ENCODE measurements at places on chromosomes 7 and 10. TPM values are rescaled to one million over a fixed set of nuclear protein-coding genes. Genes with fewer than 3 reads are reported as not detected.

Gene CYP3A4
- total RNA-seq = not detected

Gene GNGT1
- not detected for total RNA-seq

Gene CLDN15
- total RNA-seq = 8.7 TPM

Gene PRPS1L1
- total RNA-seq = not detected

DNA sequence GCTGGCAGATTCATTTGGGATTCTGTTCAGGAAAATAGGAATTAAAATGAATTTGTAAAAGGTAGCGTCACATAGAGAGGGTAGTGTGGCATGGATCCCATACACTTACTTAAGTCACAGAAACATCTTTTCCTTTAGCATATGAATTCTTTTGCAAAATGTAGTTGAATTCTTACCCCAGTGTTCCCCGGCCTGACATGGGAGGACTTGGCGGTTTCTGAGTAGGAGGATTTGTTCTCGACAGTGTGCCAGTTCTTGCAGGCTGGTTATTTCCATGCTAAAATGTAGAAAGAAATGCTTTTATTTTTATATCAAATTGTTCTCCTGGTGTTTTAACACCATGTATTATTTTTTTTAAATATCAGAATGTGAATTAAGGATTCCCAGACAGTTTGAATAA, 72.6 kb downstream of the PDSS1 start:
- H3K27me3 ChIP-seq = no peaks in the 10 kb centered on the region
- no peak overlapping the region for H3K27ac ChIP-seq
- no peak for DNase-seq
- no peaks in the 10 kb centered on the region for H3K36me3 ChIP-seq
- H3K4me3 ChIP-seq = no peak overlapping the region

DNA sequence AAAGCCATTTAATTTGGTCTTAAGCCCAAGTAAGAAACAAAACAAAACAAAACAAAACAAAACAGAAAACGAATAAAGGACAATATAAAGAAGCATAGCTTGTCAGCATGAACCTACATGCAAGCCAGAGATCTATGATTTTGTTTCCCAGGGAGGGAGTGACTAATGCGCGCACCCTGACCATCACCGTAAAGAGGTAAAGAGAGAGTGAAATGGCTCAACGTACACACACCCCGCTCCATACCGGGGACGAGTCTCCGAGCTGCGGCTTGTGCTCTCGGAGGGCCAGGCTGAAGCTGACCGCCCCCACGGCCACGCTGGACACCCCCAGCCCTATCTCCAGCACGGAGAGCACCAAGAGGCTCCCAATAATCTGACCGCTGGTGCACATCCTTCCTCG, 1.1 kb downstream of the TMEM196 start:
- no peak for DNase-seq
- no peaks in the 10 kb centered on the region for H3K27me3 ChIP-seq
- H3K4me1 ChIP-seq = peaks cover 13% of the 10 kb centered on the region
- H3K4me3 ChIP-seq = peak overlapping the region; percentile 57
- no peaks in the 10 kb centered on the region for H3K36me3 ChIP-seq

GRCh38 chr10:69446650-69447151, 4.6 kb upstream of the TSPAN15 start:
- DNase-seq = peak; percentile 82
- H3K36me3 ChIP-seq = no peaks in the 10 kb centered on the region

- H3K27me3 ChIP-seq = peaks cover 3% of the 10 kb centered on the region
- H3K27ac ChIP-seq = no peak overlapping the region
- H3K4me3 ChIP-seq = no peak overlapping the region
- DNase-seq = no peak
- H3K4me1 ChIP-seq = no peaks in the 10 kb centered on the region
Observed at GRCh38 chr10:71440506-71441035, 43.9 kb downstream of the CDH23 start.

GRCh38 chr10:99941942-99942820, 67.6 kb downstream of the DNMBP start:
- H3K27me3 ChIP-seq = no peaks in the 10 kb centered on the region
- H3K4me3 ChIP-seq = no peak overlapping the region
- H3K4me1 ChIP-seq = peaks cover 52% of the 10 kb centered on the region
- DNase-seq = peak; percentile 97
- H3K27ac ChIP-seq = peak overlapping the region; percentile 43
- H3K36me3 ChIP-seq = peaks cover 4% of the 10 kb centered on the region

- no peak for DNase-seq
- no peak overlapping the region for H3K4me3 ChIP-seq
- H3K4me1 ChIP-seq = no peaks in the 10 kb centered on the region
- H3K27ac ChIP-seq = no peak overlapping the region
- no peaks in the 10 kb centered on the region for H3K36me3 ChIP-seq
Observed at GRCh38 chr10:124619802-124620490, 124.2 kb downstream of the FAM53B start.

- no peak overlapping the region for H3K27ac ChIP-seq
- H3K36me3 ChIP-seq = no peaks in the 10 kb centered on the region
- H3K27me3 ChIP-seq = peaks cover 9% of the 10 kb centered on the region
- H3K4me3 ChIP-seq = no peak overlapping the region
- DNase-seq = no peak
Observed at GRCh38 chr7:12635830-12636229, 51.6 kb upstream of the ARL4A start.

DNA sequence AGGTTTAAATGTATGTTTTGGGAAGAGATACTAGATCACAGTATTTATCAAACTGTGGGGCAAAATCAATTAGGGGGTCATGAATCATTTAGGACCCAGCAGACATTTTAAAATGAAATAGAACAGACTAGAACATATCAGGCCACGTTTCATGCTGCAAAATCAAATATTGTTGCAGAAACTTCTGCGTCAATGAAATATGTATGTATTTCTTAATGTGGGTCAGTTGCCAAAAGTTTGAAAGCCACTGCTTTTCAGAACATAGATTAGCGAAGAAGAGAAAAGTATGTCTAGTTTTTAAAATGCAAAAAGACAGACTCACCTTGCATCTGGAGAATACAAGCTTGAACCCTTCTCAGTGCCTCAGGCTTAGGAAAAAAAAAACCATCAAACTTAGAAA, 102.7 kb upstream of the BMPER start:
- H3K27me3 ChIP-seq = no peaks in the 10 kb centered on the region
- DNase-seq = no peak
- peaks cover 18% of the 10 kb centered on the region for H3K4me1 ChIP-seq
- no peak overlapping the region for H3K4me3 ChIP-seq
- H3K27ac ChIP-seq = no peak overlapping the region

- H3K4me1 ChIP-seq = no peaks in the 10 kb centered on the region
- no peak overlapping the region for H3K27ac ChIP-seq
- no peak for DNase-seq
- H3K27me3 ChIP-seq = no peaks in the 10 kb centered on the region
- no peaks in the 10 kb centered on the region for H3K36me3 ChIP-seq
Observed at GRCh38 chr7:131090188-131090587, 237.5 kb upstream of the MKLN1 start.
